A549 treated with Hydrocortisone at 1 μM for 4 hours (cell line): ENCODE measurements at places on chromosomes 1 and 21. TPM values are rescaled to one million over a fixed set of nuclear protein-coding genes. Genes with fewer than 3 reads are reported as not detected.

The OLIG2 gene
- total RNA-seq = not detected in 5 replicates

The NES gene
- 1.0 to 1.5 TPM (median 1.2 TPM) in 5 replicates for total RNA-seq

The TBX19 gene
- total RNA-seq = 0.60 to 0.79 TPM (median 0.75 TPM) in 5 replicates

The CYP4Z1 gene
- not detected in 5 replicates for total RNA-seq

The LTN1 gene
- total RNA-seq = 3.8 to 7.6 TPM (median 6.2 TPM) in 5 replicates

The EPHA10 gene
- total RNA-seq = 1.0 to 1.5 TPM (median 1.1 TPM) in 5 replicates

The ILDR2 gene
- 0.01 to 0.06 TPM (median 0.02 TPM) in 4 of 5 replicates, not detected in the other for total RNA-seq

The F5 gene
- 0.06 to 0.23 TPM (median 0.14 TPM) in 5 replicates for total RNA-seq

The SIM2 gene
- 6.7 to 7.7 TPM (median 6.9 TPM) in 5 replicates for total RNA-seq

The COL18A1 gene
- total RNA-seq = 143 to 163 TPM (median 156 TPM) in 5 replicates

The ADCY10 gene
- 0.03 to 0.38 TPM (median 0.10 TPM) in 3 of 5 replicates, not detected in the others for total RNA-seq

The KIRREL1 gene
- total RNA-seq = 17.3 to 30.5 TPM (median 23.4 TPM) in 5 replicates

The S100A7 gene
- total RNA-seq = not detected in 5 replicates

The ISG20L2 gene
- total RNA-seq = 37.3 to 57.8 TPM (median 43.3 TPM) in 5 replicates

The MXRA8 gene
- 0.12 to 0.25 TPM (median 0.16 TPM) in 5 replicates for total RNA-seq

The LAD1 gene
- total RNA-seq = 0.47 to 1.4 TPM (median 0.62 TPM) in 5 replicates

The OR2T2 gene
- total RNA-seq = not detected in 5 replicates

The RAD54L gene
- total RNA-seq = 9.1 to 11.7 TPM (median 11.5 TPM) in 5 replicates

The BGLAP gene
- 0.16 to 0.62 TPM (median 0.30 TPM) in 3 of 5 replicates, not detected in the others for total RNA-seq

The DISP1 gene
- total RNA-seq = 1.5 to 2.2 TPM (median 1.9 TPM) in 5 replicates

The PLD5 gene
- total RNA-seq = 1.9 to 2.5 TPM (median 2.0 TPM) in 5 replicates
